ENCODE measurements at places on chromosomes 7 and 10.

DNA sequence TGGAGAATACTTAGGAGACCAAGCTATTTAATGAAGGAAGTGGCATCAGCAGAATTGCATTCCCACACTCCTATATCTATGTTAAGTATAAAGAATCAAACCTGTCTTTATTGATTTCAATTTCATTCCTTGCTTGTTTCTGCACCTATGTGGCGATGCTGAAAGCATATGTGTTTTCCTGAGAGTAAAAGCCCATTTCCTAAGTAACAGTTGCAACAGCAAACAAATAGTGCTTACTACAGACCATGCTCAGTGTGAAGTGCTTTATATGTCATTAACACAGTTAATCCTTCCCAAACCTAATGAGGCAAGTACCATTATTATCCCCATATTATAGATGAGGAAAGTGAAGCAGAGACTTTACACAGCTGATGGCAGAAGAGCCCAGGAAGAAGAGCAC is 552.1 kb downstream of the PARD3 start:
- DNase-seq: no peak

- no peak for DNase-seq
Observed at GRCh38 chr10:35911954-35912353, 269.9 kb upstream of the FZD8 start.

- no peak for DNase-seq
Observed at GRCh38 chr7:110507369-110507768, 583.6 kb upstream of the LRRN3 start.

- no peak for DNase-seq
Observed at GRCh38 chr7:7897949-7898515, 70.6 kb upstream of the GLCCI1 start.

GRCh38 chr10:5584895-5585516 is 60.2 kb downstream of the CALML3 start:
- DNase-seq: no peak

GRCh38 chr10:118805146-118805545 is 50.4 kb upstream of the CACUL1 start:
- DNase-seq: no peak

GRCh38 chr7:121182902-121183301 is 145.9 kb upstream of the WNT16 start:
- DNase-seq: no peak

DNA sequence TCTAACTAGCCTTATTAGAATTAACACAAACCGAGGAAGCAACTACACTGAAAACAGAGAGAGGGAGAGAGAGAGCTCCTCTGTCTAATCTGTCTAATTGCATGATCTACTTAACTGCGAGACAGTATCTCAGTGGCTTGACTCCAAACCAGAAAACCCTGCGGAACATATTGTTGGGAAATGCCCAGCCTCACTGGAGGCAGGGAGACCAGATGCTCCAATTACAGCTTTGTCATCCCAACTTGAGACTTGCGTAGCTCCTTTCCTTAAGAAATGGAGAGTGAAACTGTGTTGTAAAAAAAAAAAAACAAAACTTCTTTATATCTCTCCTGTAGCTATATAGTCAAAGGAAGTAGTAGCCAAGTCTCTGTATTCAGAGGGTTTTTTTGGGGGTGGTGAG is 52.0 kb upstream of the ZNRF2 start:
- no peak for DNase-seq

- no peak for DNase-seq
Observed at GRCh38 chr10:31932838-31933237, 4.2 kb upstream of the ARHGAP12 start.

DNA sequence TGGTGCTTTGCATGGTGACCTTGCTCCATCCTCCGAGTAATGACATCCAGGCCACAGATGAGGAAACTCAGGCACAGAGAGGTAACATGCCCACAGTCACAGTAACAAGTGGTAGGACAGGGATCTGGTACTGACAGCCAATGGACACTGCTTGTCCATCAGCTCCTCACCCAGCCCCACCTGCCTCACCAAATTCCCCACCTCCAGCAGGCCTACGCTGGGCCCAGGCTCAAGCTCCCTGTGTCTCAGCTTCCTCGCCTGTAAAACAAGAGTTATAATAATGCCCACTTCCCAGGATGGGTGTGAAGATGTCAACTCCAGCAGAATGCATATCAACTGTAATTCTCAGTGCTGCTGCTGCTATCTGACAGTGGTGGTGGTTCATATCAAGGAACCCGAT is 123.8 kb downstream of the GRID1 start:
- DNase-seq: no peak

- no peak for DNase-seq
Observed at GRCh38 chr7:11171569-11172192, 198.0 kb downstream of the PHF14 start.

GRCh38 chr7:90007001-90007654 is 147.1 kb upstream of the STEAP1 start:
- no peak for DNase-seq

- no peak for DNase-seq
Observed at GRCh38 chr7:82390936-82391335, 52.6 kb downstream of the CACNA2D1 start.

GRCh38 chr10:131560706-131561355 is 249.3 kb upstream of the TCERG1L start:
- DNase-seq: no peak

DNA sequence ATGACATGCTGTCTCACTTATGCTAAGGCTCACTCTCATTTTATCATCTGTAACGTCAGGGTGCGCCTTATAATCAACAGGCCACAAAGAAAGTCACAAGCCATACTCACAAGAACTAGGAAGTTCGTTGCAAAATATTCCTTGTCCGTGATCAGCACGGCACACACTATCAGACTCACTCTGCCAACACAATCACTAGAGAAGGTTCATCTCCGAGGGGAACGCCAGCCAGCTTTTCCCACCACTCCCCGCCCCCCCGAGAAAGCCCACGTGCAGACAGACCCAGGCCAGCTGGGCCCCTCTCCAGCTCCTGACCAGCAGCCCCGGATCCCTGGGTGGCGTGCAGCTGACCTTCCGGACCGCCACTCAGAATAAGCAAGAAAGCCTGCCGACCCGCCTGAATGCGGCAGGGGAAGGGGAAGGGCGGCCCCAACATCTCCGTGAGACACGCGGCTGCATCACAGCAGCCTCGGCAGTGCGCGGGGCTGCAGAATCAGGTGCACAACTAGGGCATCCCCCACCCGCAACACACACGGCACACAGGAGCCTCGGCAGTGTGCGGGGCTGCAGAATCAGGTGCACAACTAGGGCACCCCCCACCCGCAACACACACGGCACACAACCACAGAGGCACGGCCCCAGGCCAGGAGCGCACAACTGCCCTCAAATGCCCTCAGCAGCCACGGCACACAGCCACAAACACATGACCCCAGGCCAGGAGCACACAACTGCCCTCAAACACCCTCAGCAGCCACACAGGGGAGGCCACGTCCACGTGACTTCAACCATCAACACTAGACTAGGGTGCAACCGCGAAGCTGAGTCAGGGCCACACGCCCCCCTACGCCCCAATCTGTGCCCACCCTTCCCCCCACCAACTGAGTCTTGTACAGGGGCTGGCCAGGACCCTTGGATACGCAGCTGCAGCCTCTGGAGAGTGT is 2.5 kb upstream of the GPR146 start:
- DNase-seq: no peak

- DNase-seq: no peak
Observed at GRCh38 chr10:69445041-69445440, 6.2 kb upstream of the TSPAN15 start.

DNA sequence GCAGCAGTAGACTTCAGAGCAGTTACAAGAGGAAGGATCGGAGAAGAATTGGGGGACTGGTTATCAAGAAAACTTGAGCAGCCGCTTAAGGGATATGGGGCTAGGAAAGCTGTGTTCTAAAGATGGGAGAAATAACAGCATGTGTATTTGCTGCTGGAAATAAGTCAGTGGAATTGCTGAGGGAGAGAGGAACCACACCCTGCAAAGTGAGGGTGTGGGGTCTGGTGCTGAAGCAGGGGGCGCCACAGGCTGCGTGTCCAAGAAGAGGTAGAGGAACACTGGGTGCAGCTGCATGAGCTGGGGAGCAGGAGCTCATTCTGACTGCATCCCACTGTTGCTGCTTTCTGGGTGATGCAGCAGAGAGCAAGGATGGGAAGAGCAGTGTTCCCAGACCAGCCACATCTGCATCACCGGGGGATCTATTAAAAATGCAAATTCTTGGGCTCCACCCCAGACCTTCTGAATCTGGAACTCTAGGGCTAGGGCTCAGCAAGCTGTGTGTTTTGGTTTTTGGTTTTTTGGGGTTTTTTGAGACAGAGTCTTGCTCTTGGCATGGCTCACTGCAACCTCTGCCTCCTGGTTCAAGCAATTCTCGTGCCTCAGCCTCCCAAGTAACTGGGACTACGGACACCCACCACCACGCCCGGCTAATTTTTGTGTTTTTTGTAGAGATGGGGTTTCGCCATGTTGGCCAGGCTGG is 97.1 kb upstream of the DNAJB6 start:
- DNase-seq: no peak

GRCh38 chr10:9613338-9614075 is 1404.2 kb upstream of the CELF2 start:
- no peak for DNase-seq
